ENCODE measurements at places on chromosomes 5 and 9.

- DNase-seq = no peak
These were observed 431.0 kb upstream of the SLC30A5 start for GRCh38 chr5:68662804-68663307.

DNA sequence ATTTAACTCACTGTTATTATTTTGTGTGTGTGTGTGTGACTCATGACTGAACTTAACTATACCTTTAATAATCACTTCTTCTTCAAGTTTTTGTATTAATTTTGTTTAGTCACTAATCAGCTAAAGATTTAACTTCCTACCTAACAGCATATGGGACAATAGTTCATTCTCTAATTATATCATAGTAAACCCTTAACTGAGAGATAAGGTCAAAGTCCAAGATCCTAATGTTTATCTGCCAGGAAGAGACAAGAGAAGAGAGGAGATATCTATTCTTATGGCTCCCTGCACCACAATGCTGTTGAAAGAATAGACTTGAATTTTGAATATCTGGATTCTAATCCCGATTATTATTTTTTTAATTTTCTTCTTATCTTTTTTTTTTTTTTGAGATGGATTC lies 28.1 kb downstream of the FREM1 start:
- DNase-seq = no peak

DNA sequence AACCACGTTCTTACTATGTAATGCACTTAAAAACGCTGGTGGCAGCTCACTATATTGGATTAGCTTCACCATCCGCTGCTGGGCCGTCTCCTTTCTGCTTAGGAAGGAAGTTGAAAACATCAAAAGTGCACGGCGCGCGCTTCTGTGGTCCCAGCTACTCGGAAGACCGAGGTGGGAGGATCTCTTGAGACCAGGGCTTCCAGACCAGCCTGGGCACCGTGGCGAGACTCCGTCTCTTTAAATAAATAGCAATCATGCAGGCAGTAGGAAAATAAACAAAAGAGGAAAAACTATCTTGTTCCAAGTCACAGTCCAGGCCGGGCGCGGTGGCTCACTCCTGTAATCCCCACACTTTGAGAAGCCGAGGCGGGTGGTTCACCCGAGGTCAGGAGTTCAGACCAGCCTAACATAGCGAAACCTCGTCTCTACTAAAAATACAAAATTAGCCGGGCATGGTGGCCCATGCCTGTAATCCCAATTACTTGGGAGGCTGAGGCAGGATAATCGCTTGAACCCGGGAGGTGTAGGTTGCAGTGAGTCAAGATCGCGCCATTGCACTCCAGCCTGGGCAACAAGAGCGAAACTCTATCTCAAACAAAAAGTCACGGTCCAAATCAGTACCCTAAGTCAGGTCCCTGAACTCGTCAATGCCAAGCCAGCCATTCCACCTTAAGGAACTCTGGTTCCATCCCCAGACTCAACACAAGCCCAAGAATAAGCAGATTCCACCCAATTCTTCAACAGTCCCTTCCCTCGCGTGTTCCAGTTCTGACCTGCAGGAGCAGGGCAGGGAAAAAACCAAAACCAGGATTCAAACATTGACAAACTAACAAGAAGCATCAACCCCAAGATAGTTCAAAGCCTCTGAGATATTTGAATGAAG lies 1.0 kb upstream of the GOLGA1 start:
- DNase-seq = no peak

- no peak for DNase-seq
These were observed 197.4 kb upstream of the IL12B start for GRCh38 chr5:159527546-159528254.

DNA sequence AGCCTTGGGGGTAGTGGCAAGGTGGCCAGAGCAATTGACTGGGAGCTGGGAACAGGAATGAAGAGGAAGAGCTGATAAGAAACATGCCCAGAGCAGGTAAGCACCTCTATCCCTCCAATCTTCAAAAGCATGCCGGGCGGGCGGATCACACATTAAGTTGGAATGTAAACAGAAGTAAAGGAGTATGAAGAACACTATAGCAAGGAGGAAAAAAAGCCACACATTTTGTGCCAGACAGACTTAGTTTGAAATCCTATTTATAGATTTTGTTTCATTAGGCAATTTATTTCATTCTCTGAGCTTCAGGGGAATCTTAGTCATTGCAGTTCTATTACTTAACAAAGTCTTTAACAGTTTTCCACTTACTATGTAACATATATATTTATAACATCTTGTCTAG lies 173.9 kb upstream of the TNC start:
- no peak for DNase-seq

DNA sequence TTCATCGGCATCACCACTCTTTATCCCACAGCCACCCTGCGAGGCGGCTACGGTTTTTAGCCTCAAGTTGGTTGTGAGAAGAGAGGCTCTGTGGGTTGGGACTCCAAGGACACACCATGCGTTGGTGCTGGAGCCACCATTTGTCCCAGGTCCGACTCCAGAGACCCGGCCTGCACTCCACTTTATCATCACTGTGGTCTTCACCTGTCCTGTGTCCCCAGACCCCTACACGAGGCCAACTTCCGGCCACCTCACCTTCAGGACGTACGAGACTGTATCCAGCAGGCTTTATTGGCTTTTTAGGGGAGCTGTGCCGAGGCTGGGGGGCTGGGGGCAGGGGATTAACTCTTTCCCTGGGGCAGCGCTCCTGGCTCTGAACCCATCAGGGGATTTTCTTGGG lies 55.0 kb downstream of the GTF3C4 start:
- no peak for DNase-seq
